Posterior vena cava (tissue), 2 donors: ENCODE measurements at places on chromosomes 7 and 10. TPM values are rescaled to one million over a fixed set of nuclear protein-coding genes. Genes with fewer than 3 reads are reported as not detected.

- DNase-seq = no peak
Measured at GRCh38 chr7:33195264-33195663, 65.9 kb downstream of the BBS9 start.

DNA sequence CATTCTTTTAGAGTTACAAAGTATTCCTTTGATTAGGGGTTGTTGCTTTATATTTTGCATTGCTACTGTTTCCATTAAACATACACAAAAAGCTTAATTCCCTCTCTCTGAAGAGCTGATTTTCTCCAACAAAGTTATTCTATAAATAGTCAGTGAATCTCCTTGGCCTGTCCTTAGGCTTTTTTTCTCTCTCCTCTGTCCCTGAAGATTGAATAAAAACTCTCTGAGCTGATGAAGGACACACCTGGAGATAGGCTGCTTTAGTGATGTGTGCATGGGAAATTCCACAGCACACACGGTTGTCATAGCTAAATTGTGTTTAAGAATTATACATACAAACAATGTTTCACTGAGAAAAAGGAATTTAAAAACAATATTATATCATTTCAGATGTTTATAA lies 90.5 kb upstream of the TMEM106B start:
- DNase-seq = no peak

- DNase-seq = peak; percentile 82
Measured at GRCh38 chr7:99312316-99313203, 13.1 kb upstream of the ARPC1A start.

- no peak for DNase-seq
Measured at GRCh38 chr7:128221929-128222403, 19.1 kb upstream of the LEP start.

- DNase-seq = peak; percentile 93
Measured at GRCh38 chr7:25851332-25852210, 300.4 kb upstream of the NFE2L3 start.

FZD1 gene
- total RNA-seq = 25.4 TPM

GRM3 gene
- total RNA-seq = not detected

CCL26 gene
- total RNA-seq = 0.97 TPM

STEAP2 gene
- 45.9 TPM for total RNA-seq

ZDHHC6 gene
- total RNA-seq = 25.0 TPM
